SIG-M5 (cell line): ENCODE measurements at places on chromosomes 1 and 21.

GRCh38 chr1:169511316-169512005 lies 25.7 kb upstream of the SLC19A2 start:
- DNase-seq = no peak

DNA sequence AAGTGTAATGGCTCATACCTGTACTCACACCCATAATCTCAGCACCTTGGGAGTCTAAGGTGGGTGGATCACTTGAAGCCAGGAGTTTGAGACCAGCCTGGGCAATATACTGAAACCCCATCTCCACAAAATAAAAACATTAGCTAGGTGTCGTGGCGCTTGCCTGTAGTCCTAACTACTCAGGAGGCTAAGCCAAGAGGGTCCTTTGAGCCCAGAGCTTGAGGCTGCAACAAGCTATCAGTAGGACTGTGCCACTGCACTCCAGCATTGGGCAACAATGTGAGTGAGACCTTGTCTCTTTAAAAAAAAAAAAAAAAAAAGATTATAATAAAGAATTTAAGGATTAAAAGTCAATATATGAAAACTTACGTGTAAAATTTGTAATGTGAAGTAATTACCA lies 11.7 kb downstream of the BPNT1 start:
- no peak for DNase-seq

- no peak for DNase-seq
These were observed 5.1 kb upstream of the DCAF8 start for GRCh38 chr1:160267284-160267991.

- DNase-seq = no peak
These were observed 885 bp downstream of the AHCYL1 start for GRCh38 chr1:109985247-109986053.

- no peak for DNase-seq
These were observed 25.0 kb downstream of the GLUL start for GRCh38 chr1:182366596-182366995.

DNA sequence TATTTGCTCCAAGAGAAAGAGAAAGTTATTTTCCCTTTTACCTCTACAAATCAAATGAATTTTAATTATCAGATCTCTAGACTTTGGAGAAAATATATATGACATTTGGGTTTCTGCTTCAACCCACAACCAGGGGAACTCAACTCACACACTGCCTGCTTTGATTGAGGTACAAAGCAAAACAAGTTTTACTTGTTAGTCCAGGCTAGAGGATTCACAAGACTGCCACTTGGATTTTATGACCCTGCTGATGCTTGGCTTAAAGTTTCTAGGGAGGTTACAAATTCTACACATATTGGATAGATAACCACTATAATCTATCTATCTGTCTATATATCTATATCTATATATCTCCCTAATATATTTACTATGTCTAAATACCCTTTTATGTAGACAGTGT lies 467.3 kb upstream of the RGS18 start:
- DNase-seq = no peak

GRCh38 chr1:163201906-163202305 lies 810 bp downstream of the RGS5 start:
- DNase-seq = no peak

DNA sequence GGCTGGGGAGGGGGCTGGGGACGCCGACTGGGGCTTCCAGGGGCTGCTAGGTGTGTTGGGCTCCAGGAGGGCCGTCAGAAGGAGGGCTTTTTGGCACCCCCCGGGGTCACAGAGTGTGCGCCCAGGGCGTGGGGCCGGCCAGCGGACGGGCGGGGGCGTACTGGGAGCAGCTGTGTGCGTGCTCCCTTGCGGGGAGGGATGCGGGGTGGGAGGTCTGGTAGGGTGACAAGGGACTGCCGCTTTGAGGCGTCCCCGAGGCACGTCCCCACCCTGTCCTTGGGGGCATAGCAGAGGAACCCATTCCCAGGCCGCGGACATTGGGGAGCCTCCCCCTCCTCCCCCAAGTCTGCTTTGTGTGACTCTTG lies 1.1 kb downstream of the FOXO6 start:
- DNase-seq = no peak

DNA sequence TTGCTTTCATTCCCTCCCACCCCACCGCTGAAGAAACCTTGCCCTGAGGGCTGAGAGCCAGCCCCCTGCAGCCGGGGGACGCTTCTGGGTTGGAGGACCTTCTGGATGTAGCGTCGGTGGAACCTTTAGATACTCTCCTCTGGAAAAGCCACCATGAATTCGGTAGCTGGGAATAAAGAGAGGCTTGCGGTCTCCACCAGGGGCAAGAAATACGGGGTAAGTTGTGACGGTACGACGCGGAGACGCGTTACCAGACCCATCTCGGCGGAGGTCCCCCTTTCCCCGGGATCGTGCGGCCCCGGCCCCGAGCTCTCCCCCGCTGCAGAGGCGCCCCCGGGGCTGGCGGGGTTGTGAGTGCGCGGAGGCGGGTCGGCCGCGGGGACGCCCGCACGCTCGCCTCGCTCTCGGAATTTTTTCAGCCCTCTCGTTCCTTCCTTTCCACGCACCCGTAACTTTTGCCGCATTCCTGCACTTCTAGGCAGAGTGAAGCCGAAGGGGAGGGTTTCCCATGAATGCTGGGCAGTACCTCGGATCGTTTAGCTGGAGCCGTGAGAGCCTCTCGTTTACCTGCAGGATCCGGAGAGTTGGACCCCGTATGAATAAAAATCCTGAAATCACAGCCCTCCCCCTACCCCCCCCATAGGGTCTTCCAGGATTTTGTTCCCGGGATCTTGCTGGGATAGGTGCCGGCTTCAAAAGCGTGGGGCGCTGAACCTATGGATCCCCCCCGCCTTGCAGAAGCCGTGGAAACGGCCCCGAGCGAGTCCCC lies 671 bp downstream of the KIF26B start:
- no peak for DNase-seq

GRCh38 chr1:70963374-70963773 lies 84.2 kb downstream of the PTGER3 start:
- DNase-seq = no peak

GRCh38 chr21:26405735-26406361 lies 167.2 kb downstream of the CYYR1 start:
- no peak for DNase-seq

GRCh38 chr21:46322351-46323226 lies 1.1 kb downstream of the C21orf58 start:
- DNase-seq = no peak

DNA sequence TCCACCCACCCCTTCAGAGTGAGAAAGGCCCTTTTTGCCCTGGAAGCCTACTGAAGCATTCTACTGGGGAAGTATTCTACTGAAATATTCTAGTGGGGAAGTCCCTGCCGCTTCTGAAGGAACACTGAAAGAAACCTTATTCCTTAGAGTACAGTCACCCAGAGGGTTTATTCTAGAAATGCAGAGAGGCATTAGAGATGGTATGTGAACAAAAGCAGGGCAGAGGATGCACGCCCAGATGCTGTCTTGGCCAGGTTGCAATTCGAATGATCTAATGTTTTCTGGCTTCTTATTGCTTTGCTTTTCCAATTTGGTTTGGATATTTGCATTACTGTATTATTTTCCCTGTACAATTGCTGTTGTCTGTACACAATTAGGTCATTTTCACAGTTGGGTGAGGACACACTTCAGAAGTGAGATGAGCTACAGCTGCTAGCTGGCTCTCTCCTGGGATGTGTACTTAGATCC lies 37.1 kb downstream of the CCN1 start:
- DNase-seq = no peak

DNA sequence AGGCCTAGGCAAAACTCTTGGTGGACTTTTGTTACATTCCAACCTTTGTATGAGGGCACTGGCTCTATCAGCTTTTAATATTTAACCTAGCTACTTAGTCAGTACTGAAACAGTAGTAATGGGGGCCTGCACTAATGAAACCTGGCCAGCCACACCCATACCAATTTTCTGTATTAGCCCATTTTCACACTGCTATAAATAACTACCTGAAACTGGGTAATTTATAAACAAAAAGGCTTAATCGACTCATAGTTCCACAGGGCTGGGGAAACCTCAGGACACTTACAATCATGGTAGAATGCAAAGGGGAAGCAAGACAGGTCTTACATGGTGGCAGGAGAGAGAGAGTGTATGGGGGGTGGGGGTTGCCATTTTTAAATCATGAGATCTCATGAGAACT lies 245.7 kb upstream of the RGS18 start:
- no peak for DNase-seq

- peak; percentile 45 for DNase-seq
These were observed 11.7 kb upstream of the S100A11 start for GRCh38 chr1:152048416-152049009.

- no peak for DNase-seq
These were observed 204.2 kb downstream of the HMCN1 start for GRCh38 chr1:185938396-185938795.

GRCh38 chr1:87464022-87464490 lies 135.4 kb downstream of the LMO4 start:
- no peak for DNase-seq

GRCh38 chr1:234863551-234863971 lies 253.6 kb upstream of the IRF2BP2 start:
- no peak for DNase-seq

DNA sequence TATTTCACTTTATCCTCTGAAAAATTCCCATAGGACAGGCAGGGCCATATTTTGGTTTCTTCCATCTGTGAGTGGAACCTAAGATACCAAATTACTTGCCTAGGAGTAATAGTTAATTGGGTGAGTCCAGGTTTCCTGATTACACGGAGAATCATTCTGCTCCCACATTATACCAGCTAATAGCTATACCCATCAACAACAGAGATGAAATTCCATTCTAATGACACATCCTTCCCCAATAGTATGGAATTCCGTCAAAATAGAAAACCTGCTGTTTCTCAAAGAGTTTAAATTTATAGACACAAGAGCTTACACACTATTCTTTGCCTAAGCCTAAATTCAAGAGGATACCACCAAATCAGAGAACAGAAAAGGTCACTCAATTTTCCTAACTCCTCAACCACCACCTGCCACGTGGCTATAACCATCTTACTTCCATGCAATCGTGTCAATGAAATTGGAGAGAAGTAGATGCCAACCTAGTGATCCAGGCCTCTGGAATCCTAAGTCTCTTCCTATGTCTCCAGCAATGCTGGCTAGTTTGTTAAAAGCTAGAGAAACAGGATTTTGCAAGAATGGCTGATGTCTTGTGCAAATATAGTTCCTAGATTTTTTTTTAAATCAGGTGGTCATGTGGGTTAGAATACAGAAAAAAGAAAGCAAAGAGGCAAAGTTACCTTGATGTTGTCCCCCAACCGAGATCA lies 6.2 kb downstream of the PPT1 start:
- no peak for DNase-seq

DNA sequence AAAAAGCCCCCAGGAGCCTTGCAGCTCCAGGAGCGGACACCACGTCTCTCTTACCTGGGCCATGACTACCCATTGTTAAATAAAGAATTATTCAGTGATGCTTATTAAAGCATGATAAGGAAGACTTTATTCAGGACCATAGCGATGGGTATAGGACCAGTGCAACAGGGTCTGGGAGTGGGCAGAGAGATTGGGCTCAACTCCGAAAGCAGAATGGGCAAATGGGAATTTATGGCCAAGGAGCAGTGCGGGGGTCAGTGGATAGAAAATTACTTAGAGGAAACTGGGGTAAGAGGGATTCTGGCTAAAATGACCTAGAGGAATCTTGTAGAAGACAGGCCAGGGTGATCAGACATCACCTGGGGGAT lies 580 bp upstream of the ATP5PO start:
- DNase-seq = no peak

DNA sequence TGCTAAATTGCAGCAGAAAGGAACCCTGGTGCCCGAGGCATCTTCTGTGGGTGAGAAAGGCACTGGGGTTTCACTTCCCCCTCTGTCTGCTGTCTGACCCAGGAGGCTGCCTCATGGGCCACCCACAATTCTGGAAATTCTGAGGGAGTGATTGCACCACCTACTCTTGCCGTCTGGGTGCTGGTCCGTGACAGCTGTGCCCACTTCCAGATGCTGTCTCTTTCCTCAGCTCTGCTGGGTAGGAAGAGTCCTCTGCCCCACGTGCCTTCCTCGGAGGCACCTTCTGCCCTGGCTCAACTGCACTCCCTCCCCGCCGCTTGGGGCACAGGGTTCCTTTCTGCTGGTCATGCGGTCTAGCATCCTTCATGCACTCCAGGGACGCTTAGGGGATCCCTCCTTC lies 96.3 kb downstream of the ARHGEF10L start:
- peak; percentile 55 for DNase-seq

GRCh38 chr1:153553830-153554541 lies 4.9 kb upstream of the S100A3 start:
- no peak for DNase-seq

DNA sequence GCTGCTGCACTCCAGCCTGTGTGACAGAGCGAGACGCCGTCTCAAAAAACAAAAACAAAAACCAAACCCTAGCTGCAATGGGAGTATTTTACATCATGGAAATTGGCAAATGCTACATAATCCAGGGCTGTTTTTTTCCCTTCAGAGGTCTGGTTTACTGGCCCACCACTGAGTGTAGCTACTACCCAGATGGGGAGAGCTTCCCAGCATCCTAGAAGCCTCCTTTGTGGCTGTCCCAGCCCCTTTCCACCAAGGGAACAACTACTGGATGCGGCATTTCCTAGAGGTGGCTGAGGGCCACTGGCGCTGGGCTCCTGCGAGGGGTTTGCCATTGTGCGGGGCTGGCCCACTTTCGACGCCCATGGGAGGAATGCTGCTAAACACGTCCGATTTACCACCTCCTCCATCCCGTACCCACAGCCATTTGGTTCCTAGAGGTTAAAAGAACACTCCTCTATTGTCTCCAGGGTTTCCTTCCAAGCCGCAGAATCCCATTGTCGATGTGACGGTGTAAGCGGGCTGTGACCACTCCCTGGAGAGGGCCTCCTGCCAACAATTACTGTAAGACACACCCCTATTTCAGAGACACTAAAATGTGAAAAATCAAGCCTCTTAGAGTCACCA lies 55.4 kb downstream of the RUNX3 start:
- no peak for DNase-seq

DNA sequence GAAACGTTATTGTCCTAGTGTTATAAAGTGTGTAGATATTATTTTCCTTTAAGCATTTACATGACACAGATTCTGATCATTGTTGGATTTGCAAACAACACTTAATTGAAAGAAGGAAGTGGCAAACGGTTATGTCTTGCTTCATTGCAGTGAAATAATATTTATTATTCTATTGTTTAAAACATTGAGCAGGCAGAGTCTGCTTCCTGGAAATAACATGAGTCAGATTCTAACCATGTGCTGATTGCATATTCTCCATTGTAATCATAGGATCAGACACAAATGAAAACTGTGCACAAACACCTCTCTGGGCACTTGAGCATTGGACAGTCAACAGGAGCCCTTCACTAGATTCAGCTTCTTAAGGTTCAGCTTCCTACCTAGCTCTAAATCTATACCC lies 46.8 kb upstream of the USP25 start:
- peak; percentile 36 for DNase-seq

GRCh38 chr1:110542725-110543124 lies 23.8 kb upstream of the KCNA10 start:
- no peak for DNase-seq

- no peak for DNase-seq
These were observed 32.9 kb downstream of the STYXL2 start for GRCh38 chr1:167126811-167127210.

- DNase-seq = no peak
These were observed 32.0 kb downstream of the S100B start for GRCh38 chr21:46572850-46573249.
